ENCODE measurements at places on chromosomes 6 and 20.
A peak's percentile ranks its signal among the peaks of the same experiment; 100 is the strongest.

DNA sequence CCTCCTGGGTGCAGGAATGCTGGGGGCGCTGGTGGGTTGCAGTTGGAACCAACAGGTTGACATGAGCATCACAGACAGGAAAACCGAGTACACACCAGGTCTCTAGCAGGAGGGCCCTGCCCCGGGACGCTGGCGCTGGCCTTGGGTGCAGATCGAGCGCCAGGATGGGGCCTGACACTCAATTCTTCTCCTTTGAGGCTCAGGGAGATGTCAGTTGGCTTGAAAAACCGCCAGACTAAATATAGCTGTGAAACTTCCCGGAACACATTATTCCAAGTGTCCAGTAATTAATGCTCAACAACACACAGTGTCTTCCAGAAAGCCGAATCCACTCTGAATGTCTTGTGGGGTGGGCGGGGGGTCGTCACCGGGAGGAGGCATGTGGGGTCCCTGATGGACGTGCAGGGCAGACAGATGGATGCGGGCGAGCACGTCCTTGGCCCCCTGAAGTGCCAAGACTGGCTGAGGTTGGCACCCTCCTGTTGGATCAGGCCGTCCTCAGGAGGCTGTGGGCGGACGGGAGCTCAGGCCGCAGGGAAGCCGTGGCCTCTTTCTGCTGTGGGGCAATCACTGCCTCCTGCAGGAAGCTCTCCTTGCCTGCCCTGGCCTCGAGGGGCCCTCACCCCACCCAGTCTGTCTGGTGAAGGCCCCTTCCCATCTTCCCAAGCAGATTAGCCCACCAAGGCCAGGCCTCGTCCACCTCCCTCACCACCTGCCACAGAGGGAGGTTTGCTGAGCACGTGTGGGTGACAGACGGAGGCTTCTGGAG, 19.4 kb upstream of the GATA5 start:
- DNase-seq = no peak

DNA sequence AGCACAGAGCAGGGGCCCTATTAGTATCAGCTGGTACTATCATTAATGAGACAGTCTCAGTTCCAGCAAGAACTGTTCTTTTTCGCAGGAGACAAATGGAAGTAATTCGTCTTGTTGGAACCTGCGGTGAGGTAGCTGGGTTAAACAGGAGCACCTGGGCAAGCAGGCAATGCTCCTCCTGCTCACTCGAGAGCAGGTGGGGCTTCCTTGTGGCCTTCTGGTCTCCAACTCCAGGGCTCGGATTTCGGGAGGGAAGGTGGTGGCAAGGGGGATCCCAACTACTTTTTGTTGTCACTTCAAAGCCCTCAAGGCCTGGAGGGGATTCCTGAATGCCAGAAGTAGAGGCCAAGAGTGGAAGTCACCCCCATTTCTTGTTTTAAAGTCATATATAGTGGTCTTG, 1.3 kb upstream of the SPEF1 start:
- no peak for DNase-seq

GRCh38 chr6:153616506-153616905, 422.5 kb upstream of the OPRM1 start:
- no peak for DNase-seq

DNA sequence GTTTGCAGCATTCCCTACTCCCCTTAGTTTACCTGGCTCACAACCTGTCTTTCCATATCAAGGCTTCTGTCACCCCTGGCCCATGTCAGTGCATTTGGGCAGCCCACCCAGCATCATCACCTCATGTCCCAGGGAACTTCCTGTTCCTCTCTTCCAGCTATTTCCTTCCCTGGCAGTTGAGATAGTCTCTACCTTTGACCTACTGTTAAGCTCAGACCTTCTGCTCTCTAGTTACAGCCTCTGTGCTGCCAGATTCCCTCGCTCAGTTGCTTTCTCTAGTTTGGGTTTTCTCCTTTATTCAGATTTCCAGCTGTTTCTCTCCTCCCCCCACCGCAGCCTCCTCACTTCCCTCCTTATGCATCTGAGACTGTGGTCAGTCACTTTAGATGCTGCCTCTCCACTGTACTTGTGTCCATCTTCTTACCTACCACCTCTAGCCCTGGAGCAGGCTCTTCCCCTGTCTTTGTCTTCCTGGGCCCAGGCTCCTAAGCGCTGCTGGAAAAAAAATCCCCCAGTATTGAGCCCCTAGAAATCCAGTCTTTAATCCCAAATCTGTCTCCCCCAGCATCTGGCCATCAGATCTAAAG, 16.3 kb downstream of the PTPN1 start:
- DNase-seq = no peak

- no peak for DNase-seq
Measured at GRCh38 chr6:105797286-105797979, 288.7 kb upstream of the PRDM1 start.

- DNase-seq = no peak
Measured at GRCh38 chr20:2738331-2739041, 45.9 kb downstream of the EBF4 start.

DNA sequence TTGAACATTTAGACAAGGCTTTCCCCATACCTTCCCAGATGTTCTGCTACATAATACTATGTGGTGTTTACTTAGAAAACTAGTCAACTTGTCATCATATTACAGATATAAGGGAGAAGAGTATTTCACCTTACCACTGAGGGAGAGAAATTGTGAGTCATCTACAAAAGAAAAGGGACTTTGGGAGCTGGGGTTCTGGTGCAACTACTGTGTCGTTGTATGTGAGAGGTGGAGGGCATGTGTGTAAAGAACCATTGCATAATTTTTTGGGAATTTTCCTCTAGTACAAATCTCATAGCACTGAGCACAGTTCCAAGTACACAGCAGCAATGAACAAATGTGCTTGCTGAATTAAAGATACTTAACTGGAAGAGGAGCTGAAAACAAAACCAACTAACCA, 665.6 kb downstream of the DHX35 start:
- DNase-seq = no peak

GRCh38 chr6:169073311-169073710, 180.3 kb downstream of the THBS2 start:
- DNase-seq = no peak

DNA sequence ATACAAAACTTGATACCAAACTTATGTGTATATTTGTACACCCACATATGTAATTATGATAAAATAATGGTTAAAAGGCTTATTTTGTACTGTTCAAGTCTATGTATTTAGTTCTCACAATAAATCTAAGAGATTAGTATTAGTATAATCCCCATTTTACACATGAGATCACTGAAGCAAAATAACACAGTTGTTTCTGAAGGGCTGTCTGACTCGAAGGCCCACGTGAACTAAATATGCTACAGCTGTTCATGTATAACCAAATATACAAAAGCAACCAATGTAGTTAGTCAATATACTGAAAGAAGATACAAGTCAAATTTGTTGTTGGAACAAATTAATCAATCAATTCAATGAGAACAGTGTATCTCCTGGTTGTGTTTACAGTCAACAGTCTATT, 959.2 kb downstream of the EPHA7 start:
- DNase-seq = no peak

- peak; percentile 58 for DNase-seq
Measured at GRCh38 chr6:122839472-122839871, 50.4 kb downstream of the SMPDL3A start.

DNA sequence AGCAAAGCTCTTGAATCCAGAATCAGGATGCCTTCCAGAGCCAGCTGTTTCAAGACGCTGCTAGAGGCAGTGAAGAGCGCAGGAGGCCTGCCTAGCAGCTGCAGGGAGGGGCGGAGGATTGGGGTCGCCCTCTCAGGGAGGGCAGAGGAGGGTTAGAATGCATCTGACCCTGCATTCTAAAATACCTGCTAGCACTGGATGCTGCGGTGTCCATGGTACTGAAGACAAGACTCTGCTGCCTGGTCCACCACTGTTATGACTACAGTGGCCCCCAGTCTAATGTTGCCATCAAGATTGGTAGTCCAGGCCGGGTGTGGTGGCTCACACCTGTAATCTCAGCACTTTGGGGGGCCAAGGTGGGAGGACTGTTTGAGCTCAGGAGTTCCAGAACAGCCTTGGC, 193.7 kb upstream of the PROKR2 start:
- DNase-seq = no peak

GRCh38 chr20:63178889-63179686, 36.8 kb downstream of the YTHDF1 start:
- peak; percentile 49 for DNase-seq

DNA sequence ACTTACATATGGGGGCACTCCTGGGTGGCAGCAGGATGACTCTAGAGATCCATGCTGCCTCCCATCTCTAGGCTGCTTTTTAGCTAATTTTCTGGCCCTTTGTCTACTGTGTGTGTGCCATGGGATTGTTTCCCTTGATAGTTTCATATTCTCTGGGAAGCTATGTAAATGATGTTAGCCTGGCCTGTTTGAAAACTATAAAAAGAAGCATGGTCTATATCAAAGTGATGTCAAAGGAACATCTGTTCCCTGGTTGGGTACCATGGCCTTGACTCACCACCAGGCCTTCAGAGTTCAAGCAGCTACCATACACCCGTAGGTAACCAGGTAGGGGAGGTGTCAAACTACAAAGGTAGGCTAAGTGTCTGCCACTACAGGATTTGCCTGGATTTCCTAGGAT, 310.4 kb downstream of the FRK start:
- DNase-seq = no peak

- no peak for DNase-seq
Measured at GRCh38 chr6:135520781-135521180, 23.2 kb upstream of the AHI1 start.

DNA sequence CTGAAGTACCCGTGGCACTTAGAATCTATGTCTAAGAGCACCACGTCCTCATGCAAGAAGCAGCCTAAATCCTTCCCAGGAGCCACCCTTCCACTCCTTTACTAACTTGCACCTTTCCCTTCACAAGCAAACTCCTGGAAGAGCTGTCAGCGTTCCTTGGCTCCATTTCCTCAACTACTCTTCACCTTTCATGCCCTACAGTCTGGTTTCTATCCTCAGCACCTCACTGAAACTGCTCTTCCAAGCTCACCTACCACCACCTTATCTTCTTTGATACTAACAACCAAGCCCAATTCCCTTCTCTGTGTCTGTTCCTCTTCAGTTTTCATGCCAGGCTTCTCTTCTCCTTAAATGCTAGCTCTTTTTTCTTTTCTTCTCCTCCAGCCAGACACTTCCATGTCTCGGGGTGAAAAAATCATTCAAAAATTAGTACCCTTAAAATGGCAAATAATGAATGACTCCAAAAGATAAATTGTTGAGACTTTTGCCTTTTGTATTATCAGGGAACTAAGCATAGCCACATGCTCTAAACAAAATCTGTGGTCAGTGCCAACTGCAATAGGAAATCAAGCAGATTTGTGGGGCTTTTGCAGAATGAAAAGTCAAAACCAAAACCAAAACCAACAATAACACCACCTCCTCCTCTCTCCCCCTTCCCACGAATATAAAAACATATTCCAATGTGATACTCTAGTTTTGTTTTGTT, 149.6 kb upstream of the KCNK16 start:
- DNase-seq = no peak

DNA sequence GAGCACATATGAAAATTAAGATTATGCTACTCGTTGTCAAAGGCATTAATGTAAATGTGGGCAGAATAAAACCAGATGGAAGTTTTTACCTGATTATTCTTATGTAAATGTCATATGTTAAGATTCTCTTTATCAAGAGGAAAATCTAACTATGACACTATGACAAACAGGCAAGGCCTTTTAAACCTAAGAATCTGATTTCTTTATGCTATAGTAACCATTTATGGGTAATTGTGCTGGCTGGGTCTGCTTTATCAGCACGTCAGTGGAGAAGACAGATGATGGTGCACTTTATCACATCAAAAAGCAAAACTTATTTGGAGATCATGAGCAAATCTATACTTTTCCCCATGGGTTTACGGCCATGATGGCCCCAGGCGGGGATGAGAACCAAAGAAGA, 412.0 kb upstream of the NOX3 start:
- no peak for DNase-seq

DNA sequence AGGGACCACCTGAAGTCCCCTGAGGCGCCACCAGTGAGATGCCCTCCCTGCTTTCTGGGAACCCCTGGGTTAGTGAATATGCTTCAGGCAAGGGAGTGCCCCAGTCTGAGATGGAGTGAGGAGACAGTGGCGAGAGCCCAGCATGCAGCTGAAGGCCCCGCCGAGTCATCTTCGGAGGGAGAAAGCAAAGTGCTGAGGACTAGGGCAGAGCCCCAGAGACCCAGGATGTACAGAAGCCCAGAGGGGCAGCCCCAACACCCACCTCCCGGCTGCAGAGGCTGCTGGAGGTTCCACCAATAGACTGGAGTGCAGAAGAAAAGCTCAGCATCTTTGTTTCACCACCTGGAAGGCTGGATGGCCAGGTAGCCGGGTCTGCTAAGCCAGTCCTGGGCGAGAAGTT, 14.1 kb downstream of the ANKRD60 start:
- DNase-seq = no peak

GRCh38 chr20:31681769-31682168, 40.9 kb downstream of the BCL2L1 start:
- DNase-seq = no peak

DNA sequence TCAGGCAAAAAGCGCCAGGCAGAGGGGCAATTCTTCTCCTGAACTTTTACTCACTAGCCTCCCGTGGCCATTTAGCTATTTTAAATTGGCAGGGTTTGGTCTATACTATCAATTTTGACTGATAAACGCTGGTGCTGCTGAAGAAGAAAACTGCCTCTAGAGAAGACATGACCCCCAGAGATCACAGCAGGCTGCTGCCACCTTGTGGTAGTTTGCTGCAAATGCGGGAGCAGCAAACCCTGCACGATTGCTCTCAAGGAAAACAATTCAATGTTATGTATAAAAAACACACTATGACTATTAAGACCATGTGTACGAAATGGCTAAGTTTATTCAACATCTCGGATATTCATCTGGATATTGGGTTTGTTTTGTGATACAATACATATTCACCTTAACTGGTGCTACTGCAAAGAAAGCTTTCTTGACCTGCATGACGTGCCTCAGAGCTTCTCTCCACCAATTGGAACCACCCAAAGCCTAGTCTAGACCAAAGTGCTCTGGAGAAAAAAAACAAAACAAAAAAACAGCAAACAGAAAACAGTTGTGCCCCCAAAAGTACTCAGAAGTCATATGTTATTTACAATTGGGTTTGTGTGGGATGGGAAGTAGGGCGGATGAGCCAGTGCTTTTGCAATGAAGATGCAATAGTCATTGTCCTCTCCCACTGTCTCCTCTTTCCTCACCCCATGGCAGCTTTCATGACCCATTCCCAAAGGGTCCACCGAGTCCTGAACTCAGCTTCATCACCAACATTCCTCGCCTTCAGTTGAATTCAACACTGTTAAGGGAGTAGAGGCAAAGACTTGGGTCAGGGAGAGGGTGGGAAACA, 19.6 kb upstream of the IL17F start:
- peak; percentile 29 for DNase-seq

Data from NCI-H1694 (cell line).